HT1080 (cell line): ENCODE measurements at places on chromosomes 12 and 14. TPM values are rescaled to one million over a fixed set of nuclear protein-coding genes. Genes with fewer than 3 reads are reported as not detected.
A peak's percentile ranks its signal among the peaks of the same experiment; 100 is the strongest.

DNA sequence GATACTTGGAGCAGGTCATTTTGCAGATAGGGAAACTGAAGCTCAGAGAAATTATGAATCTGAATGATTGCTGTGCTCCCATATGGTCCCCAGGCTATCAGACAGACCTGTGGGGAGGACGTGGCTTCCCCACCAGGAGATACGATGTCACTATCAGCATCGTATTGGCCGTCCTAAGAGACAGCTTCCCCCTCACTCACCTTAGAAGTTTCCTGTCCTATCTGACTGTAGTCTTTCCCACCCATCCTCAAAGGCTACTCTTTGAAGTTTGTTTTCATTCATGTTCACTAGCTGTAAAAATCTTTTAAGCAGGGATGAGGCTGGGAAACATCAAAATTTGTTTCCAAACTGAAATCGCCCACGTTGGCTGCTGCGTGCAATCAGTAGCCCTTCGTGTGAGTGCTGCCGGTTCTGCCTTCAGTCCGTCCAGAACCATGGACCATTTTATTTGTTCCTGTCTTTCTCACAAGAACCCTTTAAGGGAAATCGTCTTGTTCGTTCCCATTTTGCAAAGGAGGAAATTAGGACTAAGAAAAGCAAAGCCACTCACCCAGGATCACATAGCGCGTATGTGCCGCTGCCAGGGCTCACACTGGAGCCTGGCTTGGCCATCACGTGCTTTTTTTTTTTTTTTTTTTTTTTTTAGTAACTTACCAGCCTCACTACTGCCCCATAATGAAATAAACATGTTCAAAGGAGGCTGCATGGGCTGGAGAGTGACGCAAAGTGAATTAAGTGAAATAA, 1.0 kb upstream of the KDM2B start:
- no peak for DNase-seq

DNA sequence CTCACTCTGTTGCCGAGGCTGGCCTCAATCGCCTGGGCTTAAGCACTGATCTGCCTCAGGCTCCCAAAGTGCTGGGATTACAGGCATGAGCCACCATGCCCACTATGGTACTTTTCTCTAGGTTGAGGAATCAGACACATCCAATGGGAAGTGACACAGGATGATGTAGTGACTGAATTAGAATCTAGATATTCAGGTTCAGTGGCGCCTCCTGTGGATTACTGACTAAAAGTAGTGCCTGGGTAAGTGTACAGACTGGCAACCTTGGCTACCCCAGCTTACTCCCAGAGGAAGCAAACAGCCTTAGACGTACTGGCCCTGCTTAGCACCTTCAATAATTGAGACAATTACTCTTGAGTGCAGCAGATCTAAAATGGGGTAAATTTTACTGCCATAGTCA, 22.8 kb downstream of the GALNT8 start:
- peak; percentile 5 for DNase-seq

DNA sequence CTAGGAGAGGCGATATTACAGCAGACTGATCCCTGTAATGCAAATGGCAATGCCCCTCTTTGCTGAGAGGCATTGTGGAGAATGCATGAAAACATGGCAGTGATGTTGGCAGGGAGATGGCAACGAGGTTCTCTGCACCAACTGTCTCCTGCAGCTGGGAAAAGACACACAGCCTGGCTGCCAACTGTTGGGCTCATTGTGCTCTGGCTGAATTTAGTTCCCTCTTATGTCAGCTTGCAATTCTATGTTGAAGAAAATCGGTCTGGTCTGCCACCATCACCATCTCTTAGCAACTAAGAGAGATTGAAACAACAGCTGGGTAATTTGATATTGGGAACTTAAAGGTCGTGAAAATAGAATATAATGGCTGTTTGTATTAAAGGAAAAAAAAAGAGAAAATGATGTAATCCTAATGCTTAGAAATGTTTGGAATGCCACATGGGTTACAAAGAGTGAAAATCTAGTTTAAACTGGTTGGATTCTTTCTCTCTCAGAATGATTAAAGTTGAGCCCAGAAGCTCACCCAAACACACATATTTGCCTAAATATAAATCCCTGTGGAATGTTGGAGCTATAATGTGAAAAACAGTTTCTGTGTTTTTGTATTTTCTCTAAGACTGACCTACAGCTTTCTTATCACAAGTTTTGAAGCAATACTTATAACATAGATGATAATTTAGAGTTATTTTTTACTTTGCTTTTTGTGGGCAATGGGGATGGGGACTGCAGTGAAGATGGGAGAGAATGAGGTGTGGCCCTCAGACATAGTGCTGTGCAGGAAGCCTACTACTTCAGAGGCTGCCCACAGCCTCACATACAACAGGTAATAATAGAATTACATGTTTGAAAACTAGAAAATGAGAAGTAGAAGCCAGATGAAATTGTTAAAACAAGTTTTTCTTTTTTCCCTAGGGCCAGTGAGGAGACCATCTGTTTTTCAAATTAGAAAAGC, 143.7 kb downstream of the AKAP6 start:
- peak; percentile 71 for DNase-seq

- DNase-seq: no peak
Observed at GRCh38 chr12:107931761-107932160, 157.3 kb downstream of the ASCL4 start.

Gene GLS2
- total RNA-seq: not detected in 2 replicates

Gene KRT6C
- not detected in 2 replicates for total RNA-seq
